ENCODE measurements at places on chromosomes 1 and 21.

GRCh38 chr21:31190516-31190915, 152.2 kb upstream of the KRTAP19-8 start:
- no peak for DNase-seq

GRCh38 chr1:54273795-54274163, 73.8 kb downstream of the MRPL37 start:
- DNase-seq = no peak

DNA sequence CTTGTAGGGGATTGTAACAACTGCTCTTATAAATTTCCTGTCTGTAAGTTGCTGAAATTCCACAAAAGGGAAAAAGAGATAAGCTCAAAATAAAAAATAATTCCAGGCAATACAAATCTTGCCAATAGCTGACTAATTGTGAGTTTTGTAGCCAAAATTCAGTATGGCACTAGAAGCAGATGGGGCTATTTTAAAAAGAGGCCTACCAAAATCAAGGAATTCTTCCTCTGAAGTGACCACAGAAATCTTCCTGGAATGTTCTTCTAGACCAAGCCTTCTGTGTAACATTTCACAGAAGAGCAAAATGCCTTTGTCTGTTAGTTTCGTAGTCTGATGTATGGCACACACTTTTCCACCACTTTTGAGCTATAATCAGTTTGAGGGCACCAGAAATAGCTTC, 127.6 kb downstream of the CYYR1 start:
- no peak for DNase-seq

DNA sequence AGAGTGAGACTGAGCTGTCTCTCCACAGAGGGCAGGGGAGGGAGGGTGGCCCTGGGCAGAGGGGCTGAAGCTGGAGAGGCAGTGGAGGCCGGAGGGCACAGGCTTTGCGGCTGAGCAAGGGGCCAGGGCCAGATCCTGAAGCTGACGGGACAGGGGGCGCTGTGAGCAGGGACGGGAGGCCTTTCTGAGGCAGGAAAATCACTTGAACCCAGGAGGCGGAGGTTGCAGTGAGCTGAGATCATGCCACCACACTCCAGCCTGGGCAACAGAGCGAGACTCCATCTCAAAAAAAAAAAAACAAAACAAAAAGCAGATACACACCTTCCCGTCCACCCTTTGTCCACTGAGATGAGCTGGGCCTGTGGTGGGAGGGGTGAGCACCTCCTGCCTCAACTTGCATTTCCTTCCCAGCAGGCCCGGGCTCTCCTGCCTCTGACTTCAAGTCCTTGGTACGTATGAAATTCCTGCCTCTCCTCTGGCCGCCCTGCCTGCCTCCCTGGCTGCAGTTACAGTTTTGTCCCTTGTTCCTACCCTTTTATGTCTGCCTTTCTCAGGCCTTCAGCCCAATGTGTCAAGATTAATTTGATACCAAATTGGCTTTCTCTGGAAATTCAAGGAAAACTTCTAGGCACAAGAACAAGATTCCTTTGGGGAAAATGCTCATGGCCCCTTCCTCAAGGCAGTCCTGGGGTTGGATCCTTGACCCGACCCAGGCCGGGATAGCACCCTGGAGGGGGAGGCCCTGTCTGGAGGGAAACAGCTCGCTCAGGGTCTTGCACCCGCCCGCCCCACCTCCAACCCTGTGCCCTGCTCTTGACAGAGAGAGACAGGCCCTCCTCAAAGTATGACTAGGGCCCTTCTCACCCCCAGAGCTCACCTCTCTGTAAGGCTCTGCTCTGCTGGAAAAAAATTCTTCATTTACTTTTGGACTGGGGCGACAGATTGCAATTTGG, 11.2 kb upstream of the ADAMTSL4 start:
- DNase-seq = no peak

GRCh38 chr1:8871539-8871935, 6.9 kb downstream of the ENO1 start:
- no peak for DNase-seq

DNA sequence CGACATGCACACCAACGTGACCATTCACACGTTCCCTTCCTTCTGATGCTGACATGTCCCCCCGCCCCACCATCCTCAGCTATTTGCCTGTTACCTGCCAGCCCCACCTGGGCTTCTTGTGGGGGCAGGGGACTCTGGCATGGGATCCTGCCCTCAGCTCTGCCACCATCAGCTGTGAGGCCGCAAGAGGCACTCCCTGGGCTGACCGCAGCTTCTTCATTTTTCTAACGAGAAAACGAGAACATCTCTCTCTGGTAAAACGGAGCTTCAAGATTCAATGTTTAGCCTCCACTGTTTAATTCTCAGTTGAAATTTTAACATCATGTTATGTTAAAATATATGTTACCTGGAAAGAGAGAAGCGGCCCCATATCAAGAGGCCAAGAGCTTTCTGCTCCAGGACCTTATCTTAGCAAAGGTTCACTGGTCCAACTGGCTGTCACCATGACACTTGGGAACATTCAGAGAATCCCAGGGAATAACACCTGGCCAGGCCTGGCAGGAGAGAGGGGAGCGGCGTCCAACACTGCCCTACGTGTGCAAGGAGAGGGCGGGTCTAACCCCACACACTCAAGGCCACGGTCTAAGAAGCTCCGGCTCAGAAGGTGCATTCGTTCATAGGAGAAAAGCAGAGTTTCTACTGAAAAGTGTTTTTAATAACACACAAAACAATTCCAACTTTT, 51.3 kb downstream of the HLCS start:
- DNase-seq = no peak

GRCh38 chr1:208438112-208438699, 194.0 kb upstream of the PLXNA2 start:
- no peak for DNase-seq

DNA sequence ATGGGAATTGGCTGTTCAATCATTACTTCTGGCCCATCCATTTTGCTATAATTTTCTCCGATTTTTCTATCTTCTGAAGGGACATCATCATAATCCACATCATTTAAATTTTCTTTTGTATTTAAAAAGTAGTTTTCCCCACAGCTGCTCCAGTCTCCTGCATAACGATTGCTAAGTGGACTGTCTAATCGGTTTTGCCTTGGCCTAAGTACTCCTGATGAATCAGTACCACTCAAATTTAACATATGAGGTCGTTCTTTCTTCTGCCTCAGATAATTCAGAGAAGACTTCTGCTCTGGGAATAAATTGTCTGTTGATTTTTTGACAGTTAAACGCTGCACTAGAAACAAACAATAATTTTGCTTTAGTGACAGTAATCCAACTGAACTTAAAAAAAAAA, 41.9 kb downstream of the SYDE2 start:
- no peak for DNase-seq
